Lower leg skin (tissue), 4 donors: ENCODE measurements at places on chromosomes 16 and 17. TPM values are rescaled to one million over a fixed set of nuclear protein-coding genes. Genes with fewer than 3 reads are reported as not detected.

C16orf96 gene
- total RNA-seq = 0.08 TPM

GPR179 gene
- total RNA-seq = not detected

DNAH17 gene
- 1.6 TPM for total RNA-seq

CTDNEP1 gene
- 65.4 TPM for total RNA-seq

PRSS8 gene
- 162 TPM for total RNA-seq

DNA sequence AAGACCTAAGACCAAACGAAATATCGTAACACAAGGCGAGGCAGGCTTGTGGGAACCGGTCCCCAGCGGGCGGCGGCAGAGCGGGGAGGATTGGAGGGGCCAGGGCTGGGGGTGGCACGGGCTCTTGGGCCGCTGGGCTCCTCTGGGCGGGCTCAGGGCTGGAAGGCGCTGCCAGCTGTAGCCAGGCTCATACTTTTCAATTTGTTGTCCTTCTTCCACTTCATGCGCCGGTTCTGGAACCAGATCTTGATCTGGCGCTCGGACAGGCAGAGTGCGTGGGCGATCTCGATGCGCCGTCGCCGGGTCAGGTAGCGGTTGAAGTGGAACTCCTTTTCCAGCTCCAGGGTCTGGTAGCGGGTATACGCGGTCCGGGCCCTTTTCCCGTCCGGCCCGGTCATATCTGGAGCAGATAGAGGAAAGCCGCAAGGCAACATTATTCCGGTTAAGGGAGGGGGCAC lies 1.5 kb downstream of the HOXB5 start:
- no peak for DNase-seq
